ENCODE measurements at places on chromosomes 7 and 10.

- no peak for DNase-seq
These were observed 116.5 kb upstream of the PRPS1L1 start for GRCh38 chr7:18144166-18144565.

GRCh38 chr7:130008941-130009847 lies 42.0 kb downstream of the ZC3HC1 start:
- DNase-seq = no peak

DNA sequence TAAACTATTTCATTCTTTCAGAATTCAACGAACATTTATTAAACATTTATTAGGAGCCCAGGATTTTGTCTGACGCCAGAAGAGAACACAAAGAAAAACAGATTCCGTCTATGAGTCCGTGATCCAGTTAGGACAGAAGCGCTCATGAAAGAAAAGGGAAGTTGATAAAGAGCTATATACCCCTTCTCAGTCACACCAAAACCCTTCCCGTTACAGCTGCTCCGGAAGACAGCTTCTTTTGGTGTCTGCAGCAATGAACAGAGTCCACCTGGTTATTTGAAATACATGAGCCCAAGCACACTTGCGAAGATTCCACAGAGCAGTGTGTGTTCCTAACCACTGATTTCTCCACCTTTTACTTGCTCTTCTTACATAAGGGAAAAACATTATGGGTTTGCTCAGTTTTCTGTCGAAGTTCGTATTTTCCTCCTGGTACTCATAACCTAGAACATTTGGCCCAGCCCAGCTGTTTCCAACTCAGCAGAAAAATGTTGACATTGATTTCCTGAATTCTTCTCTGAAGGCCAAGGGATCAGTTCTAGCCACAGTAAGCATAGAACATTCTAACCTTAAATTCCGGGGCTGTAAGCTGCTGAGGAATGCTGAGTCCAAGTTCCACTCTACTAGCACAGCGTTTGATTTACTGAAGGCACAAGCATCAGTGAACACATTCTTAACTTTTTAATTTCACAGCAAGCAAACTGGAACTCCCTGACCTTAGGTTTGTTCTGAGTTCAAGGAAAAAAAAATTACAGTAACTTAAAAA lies 206.5 kb downstream of the SORCS1 start:
- DNase-seq = no peak

- DNase-seq = peak; percentile 13
These were observed 917 bp downstream of the ZNF365 start for GRCh38 chr10:62374862-62375710.

- DNase-seq = no peak
These were observed 14.5 kb upstream of the GPR146 start for GRCh38 chr7:1029637-1030443.

GRCh38 chr7:1284743-1285458 lies 52.2 kb downstream of the UNCX start:
- no peak for DNase-seq

DNA sequence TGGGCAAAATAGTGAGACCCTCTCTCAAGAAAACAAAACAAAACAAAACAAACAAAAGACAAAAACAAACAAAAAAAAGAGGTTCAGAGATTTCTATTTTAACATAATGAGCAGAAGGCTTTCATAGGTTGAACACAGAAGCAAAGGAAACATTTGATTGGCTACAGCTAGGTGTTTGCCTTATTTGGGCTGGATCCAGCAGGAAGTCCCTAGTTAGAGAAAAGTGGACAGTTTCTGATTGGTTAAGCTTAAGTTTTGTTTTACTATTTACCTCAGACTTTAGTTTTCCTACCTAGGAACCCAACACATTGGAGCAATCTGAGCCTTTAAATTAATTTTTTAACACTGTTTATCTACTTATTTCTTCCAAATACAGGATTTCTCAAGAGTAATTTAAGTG lies 566.5 kb upstream of the PCDH15 start:
- no peak for DNase-seq

GRCh38 chr10:128498378-128498730 lies 372.1 kb upstream of the MKI67 start:
- DNase-seq = no peak

DNA sequence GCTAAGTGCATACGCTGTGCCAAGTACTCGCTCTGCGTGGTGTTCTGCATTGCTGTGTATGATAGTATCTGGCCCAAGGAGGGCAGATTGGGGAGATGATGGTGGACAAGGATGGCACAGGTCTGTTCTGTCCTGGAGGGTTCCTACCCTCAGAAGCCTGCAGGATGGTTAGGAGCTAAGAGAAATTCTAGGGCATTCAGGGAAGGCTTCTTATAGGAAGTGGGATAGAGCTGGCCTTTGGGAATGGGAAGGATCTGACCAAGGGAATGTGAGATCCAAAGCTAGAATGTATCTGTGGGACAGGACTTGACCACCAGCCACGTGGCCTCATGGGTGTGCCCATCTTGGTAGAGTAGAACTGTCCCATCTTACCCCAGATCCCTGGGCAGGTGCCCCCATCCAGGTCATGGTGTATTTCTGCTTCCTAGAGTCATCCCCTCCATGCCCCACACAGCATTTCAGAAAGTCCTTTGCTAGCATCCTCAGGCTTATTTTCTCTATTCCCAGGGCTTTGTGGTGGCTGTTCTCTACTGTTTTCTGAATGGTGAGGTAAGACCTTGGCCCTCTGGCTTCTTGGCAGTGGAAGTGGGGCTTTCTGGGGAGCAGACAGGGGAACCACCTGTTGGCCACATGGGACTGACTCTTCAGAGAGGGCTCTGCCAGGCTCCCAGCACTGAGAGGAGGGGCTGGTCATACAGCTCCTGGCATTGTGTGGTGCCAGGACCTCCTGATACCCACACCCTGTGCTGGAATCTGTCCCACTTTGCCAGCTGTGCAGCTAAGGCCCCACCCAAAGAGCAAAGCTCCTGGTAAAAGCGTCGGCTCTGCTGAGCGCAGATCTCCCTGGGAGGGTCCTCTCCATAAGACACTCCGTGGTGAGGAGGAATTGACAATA lies 52.5 kb downstream of the ADCYAP1R1 start:
- DNase-seq = no peak

DNA sequence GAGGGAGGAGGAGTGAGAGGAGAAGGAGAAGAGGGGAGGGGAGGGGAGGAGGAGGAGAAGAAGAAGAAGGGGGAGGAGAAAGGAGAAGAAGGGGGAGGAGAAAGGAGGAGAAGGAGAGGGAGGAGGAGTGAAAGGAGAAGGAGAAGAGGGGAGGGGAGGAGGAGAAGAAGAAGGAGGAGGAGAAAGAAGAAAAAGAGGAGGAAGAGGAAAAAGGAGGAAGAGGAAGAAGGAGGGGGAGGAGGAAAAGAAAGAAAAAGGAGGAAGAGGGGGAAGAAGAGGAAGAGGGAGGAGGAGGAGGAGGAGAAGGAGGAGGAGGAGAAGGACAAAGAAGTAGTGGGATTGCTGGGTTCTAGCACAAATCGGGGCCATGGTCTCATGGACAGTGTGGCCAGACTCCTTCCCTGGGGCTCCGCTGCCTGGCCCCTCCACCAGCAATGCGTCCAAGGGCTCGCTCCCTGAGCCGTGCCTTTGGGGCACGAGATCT lies 4.2 kb upstream of the MAFK start:
- no peak for DNase-seq

DNA sequence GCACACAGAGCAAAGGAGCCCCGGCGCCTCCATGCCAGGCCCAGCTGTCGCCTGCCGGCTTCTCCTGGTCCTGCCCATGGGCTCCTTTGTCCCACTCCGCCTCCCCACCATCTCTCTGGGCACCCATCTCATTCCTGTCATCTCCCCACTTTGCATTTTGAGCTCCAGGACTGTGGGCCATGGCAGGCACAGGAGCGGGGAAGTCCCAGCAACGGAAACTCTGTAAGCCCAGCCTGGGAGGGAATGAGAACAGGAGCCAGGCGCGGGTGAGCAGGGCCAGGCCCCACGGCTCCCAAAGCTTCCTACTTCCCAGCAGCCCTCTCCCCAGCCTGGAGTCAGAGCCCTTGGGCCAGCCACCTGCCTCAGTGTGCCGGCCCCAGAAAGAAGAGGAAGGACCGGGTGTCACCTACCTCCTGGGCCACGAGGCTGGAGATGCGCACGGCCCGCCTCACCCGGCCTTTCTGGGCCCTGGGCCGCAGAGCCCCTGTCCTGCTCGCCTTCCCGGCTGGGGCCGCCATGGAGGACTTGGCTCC lies 23.1 kb downstream of the KCNH2 start:
- DNase-seq = no peak

DNA sequence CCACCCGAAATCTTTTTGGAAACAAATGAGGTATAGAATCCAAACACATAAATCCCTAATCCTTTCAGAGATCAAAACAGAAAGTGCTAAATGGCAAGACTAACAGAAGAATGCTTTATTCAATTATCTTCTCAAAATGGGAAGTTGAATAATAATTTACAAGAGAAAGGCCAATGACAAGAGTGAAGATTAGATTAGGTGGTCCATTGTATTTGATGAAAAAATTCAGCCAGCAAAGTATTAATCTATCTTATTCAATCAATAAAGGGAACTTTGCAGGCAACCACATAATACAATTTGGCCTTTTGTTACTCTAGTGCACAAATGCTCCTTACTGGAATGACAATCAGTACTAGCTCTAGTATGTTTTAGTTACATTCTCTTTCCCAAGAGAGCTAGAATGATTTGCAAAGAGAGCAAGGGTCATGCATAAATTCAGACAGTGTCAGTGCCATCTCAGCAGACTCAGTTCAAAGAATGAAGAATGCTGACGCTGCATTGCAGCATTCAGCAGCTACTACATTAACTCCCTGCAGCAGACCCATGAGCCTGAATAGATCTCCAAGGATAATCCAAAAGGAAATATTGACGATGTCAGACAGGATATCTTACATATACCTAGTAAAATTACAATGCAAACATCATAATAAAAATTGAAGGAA lies 131.8 kb downstream of the ANK3 start:
- DNase-seq = no peak

Measured in CD4-positive, alpha-beta T cell treated with Interleukin-15 for 4 hours (primary cell).